Umbilical cord (tissue), 2 donors: ENCODE measurements at places on chromosomes 7 and 10.

- peak; percentile 17 for DNase-seq
Measured at GRCh38 chr7:14196555-14196954, 207.1 kb upstream of the ETV1 start.

DNA sequence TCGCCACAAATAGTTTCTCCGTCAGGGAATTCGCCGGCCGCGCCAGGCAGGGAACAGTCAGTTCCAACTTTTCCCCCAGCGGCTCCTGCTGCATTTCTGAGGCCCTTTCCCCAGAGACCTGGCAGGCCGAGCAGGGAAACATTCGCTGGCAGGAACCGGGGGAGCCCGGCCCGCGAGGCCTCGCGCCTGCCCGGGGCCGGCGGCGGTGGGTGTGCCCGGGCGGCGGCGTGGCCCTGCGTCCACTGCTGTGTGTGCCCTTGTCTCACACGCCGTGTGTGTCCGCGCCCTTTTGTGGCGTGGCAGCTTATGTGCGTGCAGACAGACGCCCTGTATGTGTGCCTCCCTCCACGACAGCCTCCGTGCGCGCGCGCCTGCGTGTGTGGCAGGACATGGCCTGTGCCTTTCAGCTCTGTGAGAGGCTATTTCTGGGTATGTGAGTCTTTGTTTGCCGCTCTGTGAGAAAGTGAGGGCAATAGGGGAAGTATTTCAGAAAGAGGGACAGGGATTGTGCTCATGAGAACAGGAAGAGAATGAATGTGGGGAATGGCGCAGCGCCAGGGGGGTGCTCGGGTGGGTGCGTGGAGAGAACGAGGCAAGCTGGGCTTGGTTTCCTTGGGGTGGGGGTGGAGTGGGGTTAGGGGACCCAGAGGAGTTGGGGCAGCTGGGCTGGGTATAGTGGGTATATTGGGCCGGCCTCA is 689 bp upstream of the SMARCD3 start:
- peak; percentile 85 for DNase-seq

- DNase-seq = no peak
Measured at GRCh38 chr7:134500982-134501381, 26.4 kb upstream of the AKR1B10 start.

DNA sequence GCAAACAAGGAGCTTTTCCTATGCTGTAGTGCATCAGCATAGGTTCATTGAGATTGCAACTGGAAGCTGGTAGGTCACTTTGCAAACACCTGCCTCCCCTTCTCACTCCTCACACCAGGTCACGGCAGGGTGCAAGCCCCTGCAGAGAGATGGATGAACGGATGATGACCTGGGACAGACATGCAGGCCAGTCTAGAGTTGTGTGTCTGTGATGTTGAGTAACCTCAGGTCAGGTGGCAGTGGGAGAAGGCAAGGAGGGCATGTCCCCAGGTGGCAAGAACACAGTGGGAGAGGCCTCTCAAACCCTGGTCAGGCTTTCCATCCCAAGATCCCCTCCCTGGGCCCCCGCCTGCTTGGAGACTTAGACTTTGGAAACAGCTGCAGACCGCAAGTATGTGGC is 197.1 kb upstream of the LYZL2 start:
- DNase-seq = no peak

- DNase-seq = no peak
Measured at GRCh38 chr10:30630571-30630970, 1.0 kb upstream of the LYZL2 start.
